ENCODE measurements at places on chromosomes 1 and 21.

GRCh38 chr1:26412180-26412840 lies 1.7 kb downstream of the LIN28A start:
- DNase-seq: no peak

DNA sequence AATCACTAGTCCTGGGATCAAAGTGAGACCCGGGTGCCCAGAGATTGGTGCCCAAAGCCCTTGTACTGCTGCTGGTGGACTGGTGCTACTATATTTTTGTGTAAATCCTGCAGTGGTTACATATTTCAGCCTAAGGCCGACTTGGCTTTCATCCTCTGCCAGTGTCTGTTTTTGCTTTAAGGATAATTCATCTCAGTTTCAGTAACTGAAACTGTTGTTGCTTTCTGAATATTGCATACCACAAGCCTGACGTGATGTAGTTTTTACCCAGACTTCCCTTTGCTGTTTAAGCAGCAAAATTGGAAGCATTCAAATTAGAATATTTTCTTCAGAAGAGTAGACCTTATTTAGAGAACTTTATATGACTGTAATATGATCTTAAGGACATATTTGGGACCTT lies 341.8 kb downstream of the RYR2 start:
- no peak for DNase-seq

DNA sequence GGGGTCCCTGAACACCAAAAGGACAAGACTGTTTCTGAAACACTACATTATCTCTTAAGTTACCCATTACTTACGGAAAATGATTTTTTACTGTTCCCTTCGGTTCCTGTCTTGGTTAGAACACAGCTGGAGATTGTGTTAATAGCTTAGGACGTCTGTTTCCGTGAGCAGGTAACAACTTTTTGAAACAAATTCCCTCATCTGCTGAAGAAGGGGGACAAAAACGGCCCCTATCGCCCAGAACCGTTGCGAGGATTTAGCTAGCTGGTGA lies 67.8 kb downstream of the SLC35A3 start:
- no peak for DNase-seq

GRCh38 chr1:60612790-60613189 lies 469.6 kb upstream of the NFIA start:
- DNase-seq: no peak

GRCh38 chr1:60620087-60620486 lies 462.3 kb upstream of the NFIA start:
- DNase-seq: no peak

GRCh38 chr1:87778896-87779295 lies 450.2 kb downstream of the LMO4 start:
- DNase-seq: no peak

- no peak for DNase-seq
Observed at GRCh38 chr1:206448471-206448870, 21.8 kb upstream of the IKBKE start.

- DNase-seq: no peak
Observed at GRCh38 chr1:3234956-3235355, 166.0 kb downstream of the PRDM16 start.

- no peak for DNase-seq
Observed at GRCh38 chr1:119660253-119661083, 12.4 kb upstream of the ZNF697 start.

- DNase-seq: peak; percentile 19
Observed at GRCh38 chr21:15221799-15222386, 157.1 kb upstream of the NRIP1 start.

- DNase-seq: peak; percentile 29
Observed at GRCh38 chr21:42939582-42940413, 14.4 kb upstream of the ERVH48-1 start.

GRCh38 chr1:104018922-104019674 lies 269.4 kb downstream of the AMY1C start:
- DNase-seq: no peak

DNA sequence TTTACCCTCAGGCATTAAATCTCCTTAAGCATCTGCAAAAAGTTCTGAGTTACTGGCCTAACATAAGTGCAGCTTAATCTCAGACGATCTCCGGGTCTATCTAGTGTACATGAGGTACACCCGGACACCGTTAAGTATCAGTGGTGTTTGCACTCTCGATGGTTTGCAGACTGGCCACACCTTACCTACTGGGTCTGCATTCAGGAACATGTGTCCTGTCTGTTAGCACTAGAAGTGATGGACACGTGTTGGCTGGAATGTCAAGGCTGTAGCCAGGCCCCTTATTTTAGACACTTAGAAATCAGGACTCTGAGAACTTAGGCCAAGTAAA lies 783 bp upstream of the AGL start:
- DNase-seq: no peak

DNA sequence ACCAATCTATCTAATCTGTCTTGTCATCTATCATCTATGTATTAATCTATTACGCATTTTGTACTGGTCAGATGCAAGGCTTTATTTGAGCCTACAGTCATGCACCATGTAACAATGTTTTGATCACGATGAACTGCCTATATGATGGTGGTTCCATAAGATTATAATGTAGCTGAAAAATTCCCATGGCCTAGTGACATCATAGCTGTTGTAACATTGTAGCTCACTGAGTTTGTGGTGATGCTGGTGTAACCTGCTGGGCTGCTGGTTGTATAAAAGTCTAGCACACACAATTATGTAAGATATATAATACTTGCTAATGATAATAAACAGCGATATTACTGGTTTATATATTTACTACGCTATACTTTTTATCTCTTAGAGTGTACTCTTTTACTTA lies 64.8 kb upstream of the IGSF5 start:
- DNase-seq: no peak

GRCh38 chr1:116948046-116948445 lies 38.3 kb downstream of the PTGFRN start:
- no peak for DNase-seq

GRCh38 chr1:67635055-67635809 lies 49.8 kb upstream of the GADD45A start:
- DNase-seq: peak; percentile 79

GRCh38 chr1:41631971-41632370 lies 147.5 kb upstream of the EDN2 start:
- DNase-seq: no peak

GRCh38 chr1:153366261-153366660 lies 8.6 kb downstream of the S100A9 start:
- DNase-seq: no peak

DNA sequence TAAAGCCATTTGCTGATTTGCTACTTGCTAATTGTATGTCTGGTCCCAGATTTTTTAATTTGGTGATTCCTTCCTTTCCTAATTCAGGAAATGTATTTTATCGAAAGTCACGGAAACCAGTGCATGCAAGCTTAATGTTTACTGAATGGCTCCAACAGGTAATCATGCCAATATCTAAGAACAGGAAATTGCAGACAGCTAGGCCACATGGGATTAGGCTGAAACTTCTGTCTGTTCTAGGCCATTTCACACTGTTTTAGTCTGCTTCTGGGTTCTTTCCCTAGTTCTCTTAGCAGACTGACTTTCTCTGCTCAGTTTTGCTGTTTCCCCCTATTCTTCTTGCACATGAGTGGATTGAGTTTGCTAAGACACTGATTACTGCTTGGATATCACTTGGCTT lies 111.4 kb downstream of the NTNG1 start:
- DNase-seq: no peak

DNA sequence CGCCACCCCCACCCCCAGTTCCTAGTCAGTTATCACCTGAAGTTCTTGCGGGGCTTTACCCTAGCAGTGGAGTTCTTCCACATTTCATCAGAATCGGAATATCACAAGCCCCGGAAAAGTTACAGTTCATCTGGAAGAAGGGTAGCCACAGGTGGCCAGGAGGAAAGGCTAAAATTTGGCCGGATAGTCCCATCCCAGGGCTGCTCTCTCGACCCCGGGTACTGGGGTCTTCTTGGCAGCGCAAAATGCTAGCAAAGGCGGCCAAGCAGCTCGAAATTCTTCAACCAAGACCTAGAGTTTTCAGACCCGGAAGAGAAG lies 7.9 kb downstream of the HLX start:
- no peak for DNase-seq

DNA sequence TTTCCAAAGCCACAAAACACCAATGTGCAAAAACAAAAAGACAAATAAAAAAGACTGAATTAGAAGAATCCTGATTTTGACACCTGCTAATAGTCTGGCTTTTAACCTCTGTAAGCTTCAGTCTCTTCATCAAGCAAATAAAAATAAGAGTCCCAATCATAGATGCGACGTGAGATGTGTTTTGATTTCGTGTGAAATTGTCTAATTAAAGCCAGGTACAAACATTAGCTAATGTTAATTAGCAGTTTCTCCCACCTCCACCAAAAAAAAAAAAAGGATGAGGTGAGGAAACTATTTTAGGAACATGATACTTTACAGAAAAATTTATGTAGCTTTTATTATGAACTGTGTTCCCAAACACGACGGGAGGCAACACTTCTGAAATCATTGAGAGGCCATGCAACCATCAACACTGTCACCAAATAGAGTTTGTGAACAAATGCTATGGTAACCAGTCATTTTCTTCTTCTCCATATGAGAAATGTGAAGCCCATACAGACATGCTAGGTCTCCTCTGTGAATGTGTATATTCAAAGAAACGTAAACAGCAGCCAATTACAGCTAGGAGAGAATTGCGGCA lies 6.7 kb upstream of the EVI5 start:
- no peak for DNase-seq

DNA sequence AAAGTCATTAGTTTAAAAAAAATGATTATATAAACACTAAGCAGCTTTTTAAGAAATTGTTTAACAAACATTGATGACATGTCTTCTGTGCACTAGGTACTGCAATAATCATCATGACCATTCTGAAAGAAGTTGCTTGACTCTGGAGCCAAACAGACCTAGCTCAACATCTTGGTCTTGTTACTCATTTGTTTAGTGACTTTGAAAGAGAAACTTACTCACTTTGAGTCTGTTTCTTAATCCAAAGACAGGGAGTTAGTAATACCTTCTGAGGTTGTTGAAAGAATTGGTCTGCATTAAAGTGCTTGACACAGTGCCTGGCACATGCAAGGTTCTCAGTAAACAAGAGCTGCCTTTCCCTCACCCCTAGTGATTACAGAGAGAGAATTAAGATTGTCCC lies 84.4 kb downstream of the SGIP1 start:
- DNase-seq: no peak

GRCh38 chr1:198623752-198624647 lies 14.8 kb upstream of the PTPRC start:
- no peak for DNase-seq

DNA sequence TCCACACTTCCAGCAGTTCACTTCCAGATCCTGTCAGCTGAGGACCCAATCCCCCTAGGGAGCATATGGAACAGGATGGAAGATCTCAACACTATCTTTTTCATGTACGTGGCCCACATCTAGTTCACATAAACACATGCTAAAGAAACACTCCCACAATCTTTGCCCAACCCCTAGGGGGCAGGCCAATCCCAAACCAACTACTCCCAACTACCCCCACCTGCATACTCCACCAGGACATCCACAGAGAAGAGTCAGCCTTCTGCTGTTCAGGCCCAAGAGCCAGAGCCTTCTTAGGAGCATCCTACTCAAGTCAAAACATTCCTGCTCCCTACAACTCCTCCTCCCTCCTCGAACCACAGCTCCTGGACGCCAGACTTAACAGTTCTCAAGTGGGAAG lies 5.6 kb upstream of the SLC5A9 start:
- DNase-seq: no peak

DNA sequence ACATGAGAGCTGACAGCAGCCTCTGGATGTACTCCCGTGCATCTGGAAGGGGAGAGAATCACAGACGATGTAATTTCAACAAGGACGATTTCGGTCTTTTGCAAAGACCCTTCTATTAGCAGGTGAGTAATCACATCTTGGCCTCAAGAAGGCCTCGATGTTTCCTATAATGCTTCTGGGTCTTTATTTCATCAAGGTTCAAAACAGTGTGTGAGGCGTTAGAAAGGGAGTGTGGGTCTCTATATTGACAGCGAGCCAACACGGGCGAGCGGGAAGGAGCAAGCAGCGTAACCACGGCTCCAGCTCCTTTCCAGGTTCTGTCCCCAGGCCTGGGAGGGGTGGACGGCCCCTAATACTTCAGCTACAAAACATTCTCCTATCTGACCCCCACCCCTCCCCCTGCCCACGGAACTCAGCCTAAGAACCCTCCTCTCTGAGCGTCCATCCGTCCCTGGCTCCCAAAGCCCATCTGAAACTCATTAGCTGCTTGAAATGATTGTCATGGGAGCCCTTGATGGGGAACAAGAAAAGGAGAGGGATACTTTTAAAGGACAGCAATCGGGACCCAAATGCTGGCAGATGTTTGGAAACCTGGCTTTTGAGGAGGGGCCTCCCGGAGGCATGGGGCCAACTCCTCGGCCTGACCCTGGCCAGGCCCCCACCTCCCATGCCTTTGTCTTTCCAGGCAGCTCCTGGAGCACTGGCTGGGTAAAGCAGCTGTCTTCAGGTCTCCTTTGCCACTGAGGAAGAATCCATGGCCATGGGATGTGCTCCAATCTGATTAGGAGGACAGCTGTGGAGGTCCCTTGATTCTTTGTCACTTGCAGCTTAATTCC lies 250.8 kb downstream of the FOXD2 start:
- DNase-seq: no peak

GRCh38 chr21:28336314-28336713 lies 656.4 kb downstream of the LTN1 start:
- peak; percentile 24 for DNase-seq

- no peak for DNase-seq
Observed at GRCh38 chr1:14590411-14591180, 7.9 kb upstream of the KAZN start.

GRCh38 chr1:1894354-1895059 lies 3.6 kb upstream of the GNB1 start:
- no peak for DNase-seq

GRCh38 chr1:206505702-206506355 lies 1.5 kb upstream of the RASSF5 start:
- peak; percentile 45 for DNase-seq

Data from Kasumi-1 (cell line).